ENCODE measurements at places on chromosomes 5 and 9.

- DNase-seq = peak; percentile 39
Observed at GRCh38 chr5:175471628-175472027, 6.7 kb upstream of the SFXN1 start.

GRCh38 chr9:137176302-137177182 lies 4.7 kb upstream of the TMEM210 start:
- DNase-seq = no peak

GRCh38 chr5:160312960-160313727 lies 780 bp upstream of the CCNJL start:
- no peak for DNase-seq

DNA sequence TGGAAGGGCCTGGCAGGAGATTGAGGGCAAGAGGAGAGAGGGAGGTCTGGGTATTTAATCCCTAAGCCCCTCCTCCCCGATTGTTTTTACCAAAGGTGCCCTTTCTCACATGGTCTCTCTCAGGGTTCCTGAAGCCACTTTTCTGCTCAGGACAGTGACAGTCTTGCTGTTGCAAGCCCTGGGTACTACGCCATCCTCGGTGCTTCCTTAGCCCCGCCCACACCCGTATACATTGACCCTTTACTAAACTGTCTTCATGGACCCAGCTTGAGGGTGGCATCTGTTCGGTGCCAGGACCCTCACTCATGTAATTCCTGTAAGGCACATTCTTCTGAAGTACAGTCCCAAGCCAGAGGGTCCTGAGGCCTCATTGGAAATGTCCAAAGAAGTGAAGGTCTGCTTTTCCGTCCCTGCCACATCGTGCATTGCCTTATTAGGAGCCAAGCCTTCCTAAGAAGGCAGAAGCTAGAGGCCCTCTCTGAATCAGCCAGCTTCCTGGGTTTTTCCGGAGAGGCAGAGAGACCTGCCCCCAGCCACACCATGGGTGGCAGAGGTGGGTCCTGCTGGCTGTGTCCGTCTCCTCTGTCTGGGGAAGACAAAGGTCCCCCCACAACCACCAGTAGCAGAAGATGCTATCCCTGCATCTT lies 1.9 kb upstream of the SH3PXD2B start:
- DNase-seq = no peak

DNA sequence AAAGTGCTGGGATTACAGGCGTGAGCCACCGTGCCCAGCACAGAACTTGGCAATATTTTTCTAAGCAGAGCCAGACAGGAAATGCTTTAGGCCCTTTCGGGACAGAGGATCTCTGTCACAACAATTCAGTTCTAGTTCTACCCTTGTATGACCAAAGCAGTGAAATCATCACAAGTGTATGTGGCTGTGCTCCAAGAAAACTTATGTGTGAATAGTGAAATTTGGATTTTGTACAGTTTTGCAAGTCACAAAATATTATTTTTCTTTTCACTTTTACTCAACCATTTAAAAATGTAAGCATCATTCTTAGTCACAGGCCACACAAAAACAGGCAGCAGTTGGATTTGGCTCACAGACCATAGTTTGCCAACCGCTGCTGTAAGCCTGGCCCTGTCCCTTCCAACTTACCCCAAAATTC lies 20.4 kb upstream of the PRUNE2 start:
- DNase-seq = no peak

DNA sequence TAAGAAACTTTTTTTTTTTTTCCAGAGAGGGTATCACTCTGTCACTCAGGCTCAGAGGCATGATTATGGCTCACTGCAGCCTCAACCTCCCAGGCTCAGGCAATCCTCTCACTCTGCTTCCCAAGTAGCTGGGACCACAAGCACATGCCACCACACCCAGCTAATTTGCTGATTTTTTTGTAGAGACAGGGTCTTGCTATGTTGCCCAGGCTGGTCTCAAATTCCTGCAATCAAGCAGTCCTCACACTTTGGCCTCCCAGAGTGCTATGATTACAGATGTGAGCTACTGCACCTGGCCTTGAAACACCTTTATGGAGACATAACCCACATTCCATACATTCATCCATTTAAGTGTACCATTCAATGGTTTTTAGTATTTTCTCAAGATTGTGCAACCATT lies 23.7 kb upstream of the CCDC180 start:
- no peak for DNase-seq

- no peak for DNase-seq
Observed at GRCh38 chr9:77024776-77025545, 5.5 kb downstream of the FOXB2 start.

Measured in stimulated activated CD8-positive, alpha-beta memory T cell treated with anti-CD3 and anti-CD28 coated beads, Interleukin-7, amount 100 ng/mL, for 48 hours (primary cell).